ENCODE measurements at places on chromosomes 12 and 14. TPM values are rescaled to one million over a fixed set of nuclear protein-coding genes. Genes with fewer than 3 reads are reported as not detected.

The SLC6A12 gene
- total RNA-seq, result not detected

The SERPINA3 gene
- not detected for total RNA-seq

The LUM gene
- total RNA-seq, result not detected

The ADAM21 gene
- total RNA-seq, result not detected

DNA sequence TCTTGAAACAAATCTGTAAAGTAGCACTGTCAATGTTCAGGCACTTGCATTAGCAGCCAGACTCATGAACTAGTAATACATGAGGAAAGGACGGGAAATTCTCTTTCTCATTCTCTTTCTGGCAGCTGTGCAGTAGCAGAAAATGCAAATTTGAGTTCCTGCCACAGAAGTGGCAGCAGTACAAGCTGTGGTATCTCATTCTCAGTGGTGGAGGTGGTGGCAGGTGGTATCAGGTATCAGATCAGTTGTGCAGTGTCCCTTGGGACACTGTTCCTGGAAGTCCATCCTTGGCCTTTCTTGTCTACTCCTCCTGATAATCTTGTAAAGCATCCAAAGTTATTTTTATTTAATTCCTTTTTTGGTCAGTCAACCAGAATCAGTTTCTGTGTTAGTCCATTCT is 103.0 kb downstream of the C12orf42 start:
- no peak overlapping the region for H3K27ac ChIP-seq
- no peak overlapping the region for H3K4me3 ChIP-seq
- H3K27me3 ChIP-seq, result no peaks in the 10 kb centered on the region
- no peak for DNase-seq
- H3K36me3 ChIP-seq, result no peaks in the 10 kb centered on the region
- H3K4me1 ChIP-seq, result no peaks in the 10 kb centered on the region

DNA sequence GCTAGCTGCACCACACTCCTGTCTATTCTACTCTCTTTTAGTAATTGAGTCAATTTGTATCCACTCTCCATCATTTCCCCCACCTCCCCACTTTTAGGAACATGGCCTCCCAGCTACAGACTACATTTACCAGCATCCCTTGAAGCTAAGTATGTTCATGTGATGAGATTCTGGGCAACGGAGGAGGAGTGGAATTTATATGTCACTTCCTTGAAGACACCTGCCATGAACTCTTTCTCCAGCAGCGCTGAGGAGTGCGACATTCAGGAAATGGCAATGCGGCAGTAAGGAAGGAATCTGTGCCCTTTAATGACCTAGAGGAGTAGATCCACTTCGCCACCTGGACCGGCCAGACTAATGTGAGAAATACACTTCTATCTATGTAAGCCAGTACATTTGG is 243.7 kb upstream of the DIO2 start:
- no peak for DNase-seq
- no peak overlapping the region for H3K4me3 ChIP-seq
- no peak overlapping the region for H3K27ac ChIP-seq
- H3K36me3 ChIP-seq, result no peaks in the 10 kb centered on the region
- no peaks in the 10 kb centered on the region for H3K27me3 ChIP-seq

DNA sequence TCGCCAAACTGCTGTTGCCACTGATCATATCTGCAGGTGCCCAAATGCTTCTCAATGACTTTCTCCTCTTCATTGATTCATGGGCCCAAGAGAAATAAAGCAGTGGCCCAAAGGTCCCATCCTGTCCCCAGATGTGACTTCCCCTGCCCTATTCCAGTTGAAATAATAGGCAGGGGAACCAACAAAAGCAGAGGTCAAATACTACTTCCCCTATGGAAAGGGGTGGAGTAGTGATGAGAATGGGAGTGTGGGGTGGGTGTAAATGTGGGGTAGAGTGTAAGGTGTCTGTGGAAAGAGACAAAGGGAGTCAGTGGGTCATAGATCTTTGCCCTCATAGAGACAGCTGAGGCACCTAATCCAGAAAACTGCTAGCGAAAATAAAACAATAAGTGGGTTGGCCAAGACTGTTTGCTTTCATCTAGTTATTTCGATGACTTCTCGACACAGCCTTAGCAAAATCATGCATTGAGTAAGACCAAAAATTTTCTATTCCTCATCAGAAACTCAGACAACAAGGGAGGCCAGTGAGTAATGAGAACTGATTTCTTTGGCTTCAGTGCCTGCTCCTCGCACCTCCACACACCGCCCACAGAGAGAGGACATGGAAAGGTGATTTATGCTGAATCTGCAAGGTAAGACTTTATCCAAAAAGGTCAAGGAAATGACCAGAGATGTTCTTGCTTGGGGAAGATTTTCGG is 10.9 kb upstream of the IL22 start:
- no peaks in the 10 kb centered on the region for H3K36me3 ChIP-seq
- DNase-seq, result no peak
- no peak overlapping the region for H3K27ac ChIP-seq

DNA sequence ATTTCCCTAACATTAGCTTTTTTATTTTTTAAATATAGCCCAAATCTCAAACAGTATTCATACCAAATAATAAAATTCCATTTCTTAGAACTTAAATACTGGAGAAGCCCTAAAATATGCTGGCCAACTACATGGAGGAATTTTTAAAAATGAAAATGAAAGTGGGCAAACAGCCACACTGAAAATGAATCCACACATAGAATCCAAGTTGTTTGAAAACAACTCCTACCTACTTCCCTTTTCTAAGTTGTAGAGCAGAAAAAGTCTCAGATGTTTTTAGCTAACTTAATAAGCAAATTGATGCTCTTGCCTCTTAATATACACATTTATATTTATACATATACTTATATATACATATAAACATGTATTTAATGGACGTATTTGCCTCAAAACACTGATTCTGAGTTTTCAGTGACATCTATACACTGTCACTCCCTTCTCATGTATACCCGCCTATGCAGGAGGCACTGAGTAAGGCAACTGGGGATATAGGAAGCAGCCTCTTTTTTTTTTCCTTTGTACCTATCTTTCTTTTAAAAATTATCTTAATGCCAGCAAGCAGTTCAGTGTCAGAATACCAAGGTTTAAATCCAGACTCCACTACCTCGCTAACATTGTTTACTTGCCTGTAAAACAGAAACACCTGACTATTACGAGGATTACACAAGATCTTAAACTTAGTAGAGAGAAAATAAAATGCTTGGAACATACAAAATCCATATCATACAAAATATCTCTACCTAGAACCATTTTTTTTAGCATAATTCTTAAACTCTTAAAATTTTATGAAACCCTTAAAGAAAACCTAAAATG is 13.3 kb downstream of the DICER1 start:
- H3K4me1 ChIP-seq, result peaks cover 61% of the 10 kb centered on the region
- H3K27ac ChIP-seq, result peak overlapping the region; percentile 90
- H3K27me3 ChIP-seq, result no peaks in the 10 kb centered on the region
- peak; percentile 62 for DNase-seq
- H3K36me3 ChIP-seq, result peaks cover 26% of the 10 kb centered on the region

DNA sequence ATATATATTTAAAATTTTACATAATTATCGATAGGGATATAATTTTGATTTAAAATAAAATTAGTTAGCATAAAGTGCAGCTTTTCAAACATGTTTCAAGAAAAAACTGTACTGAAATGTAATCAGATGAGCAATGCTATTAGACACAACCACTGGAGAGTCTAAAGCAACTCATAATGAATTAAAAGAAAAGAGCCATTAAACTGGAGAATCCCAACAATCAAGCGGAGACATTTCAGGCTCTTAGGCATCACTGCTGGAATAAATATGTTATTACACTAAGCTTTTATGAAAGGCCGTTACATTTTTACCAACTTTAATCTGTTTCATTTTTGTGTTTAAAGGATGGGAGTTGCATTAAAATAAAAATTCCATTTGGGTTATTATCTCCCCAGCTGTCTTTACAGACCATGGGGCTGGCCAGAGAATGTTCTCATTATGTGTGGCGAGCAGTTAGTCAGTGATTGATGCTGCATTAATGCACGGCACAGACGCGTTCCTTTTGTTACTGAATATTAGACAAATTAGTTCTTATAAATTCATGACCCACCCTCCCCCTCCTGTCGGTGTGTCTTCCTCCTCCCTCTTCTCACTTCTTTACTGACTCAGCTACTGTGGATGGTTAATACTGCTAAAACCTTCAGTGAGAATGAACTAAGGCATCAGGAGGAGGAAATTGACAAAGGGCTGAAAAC is 156.8 kb downstream of the PDZRN4 start:
- DNase-seq, result no peak
- no peak overlapping the region for H3K4me3 ChIP-seq

DNA sequence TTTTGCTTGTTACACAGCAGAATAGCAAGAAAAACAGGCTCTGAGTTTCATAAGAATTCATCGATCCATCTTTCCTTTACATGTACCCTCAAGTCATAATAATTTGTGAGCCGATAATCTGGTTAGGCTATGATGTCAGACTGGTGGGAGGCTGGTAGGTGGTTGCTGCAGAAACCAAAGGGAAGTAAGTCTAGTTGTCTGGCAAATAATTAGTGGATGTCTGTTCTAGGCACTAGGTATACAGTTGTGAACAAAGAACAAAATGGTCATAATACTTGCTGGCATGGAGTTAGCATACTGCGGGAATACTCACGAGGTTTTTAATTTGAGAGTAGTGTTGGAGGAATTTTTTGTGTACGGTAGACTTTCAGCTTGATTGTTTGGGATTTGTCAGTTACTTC is 8.8 kb downstream of the SUSD6 start:
- no peak overlapping the region for H3K4me3 ChIP-seq
- DNase-seq, result no peak

DNA sequence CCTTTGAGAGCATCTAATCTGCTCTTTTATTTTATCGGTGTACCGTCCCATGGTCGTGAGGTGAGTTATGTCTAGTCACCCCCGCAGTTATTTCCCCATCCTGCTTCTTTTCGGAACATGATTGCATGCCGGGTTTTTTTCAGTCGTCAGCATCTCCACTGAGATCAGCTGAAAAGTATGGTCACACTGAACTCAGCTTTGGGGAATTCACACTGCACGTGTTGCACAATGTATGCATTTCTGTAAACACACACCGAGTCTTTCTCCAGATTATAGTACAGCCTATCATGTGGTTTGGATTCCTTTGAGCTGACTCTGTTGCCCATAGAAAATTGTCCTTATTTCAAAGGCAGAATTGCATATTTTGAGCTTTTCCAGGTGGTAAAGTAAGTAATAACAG is 24.6 kb downstream of the PLXNC1 start:
- peaks cover 36% of the 10 kb centered on the region for H3K4me1 ChIP-seq
- no peak for DNase-seq
- no peaks in the 10 kb centered on the region for H3K36me3 ChIP-seq

Measured in Karpas-422 (cell line).